Fibroblast of skin of left quadriceps (primary cell): ENCODE measurements at places on chromosomes 13 and 19.

- DNase-seq: no peak
These were observed 12.6 kb downstream of the ABCA7 start for GRCh38 chr19:1052349-1052975.

DNA sequence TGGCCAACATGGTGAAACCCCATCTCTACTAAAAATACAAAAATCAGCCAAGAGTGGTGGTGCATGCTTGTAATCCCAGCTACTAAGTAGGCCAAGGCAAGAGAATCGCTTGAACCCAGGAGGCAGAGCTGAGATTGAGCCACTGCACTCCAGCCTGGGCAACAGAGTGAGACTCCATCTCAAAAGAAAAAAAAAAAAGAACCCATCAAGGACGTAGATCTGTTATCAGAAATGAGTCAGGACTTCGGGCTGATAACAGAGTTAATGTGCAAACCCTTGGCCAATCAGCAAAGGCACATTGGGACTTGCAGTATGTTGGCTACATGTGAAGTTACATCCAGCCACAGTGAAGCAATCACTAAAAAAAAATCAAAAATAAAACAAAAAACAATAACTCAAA is 4.8 kb upstream of the LGALS7B start:
- DNase-seq: no peak

GRCh38 chr13:30587739-30588138 is 30.0 kb upstream of the USPL1 start:
- DNase-seq: no peak

- no peak for DNase-seq
These were observed 4.9 kb downstream of the THAP8 start for GRCh38 chr19:36049080-36049698.

DNA sequence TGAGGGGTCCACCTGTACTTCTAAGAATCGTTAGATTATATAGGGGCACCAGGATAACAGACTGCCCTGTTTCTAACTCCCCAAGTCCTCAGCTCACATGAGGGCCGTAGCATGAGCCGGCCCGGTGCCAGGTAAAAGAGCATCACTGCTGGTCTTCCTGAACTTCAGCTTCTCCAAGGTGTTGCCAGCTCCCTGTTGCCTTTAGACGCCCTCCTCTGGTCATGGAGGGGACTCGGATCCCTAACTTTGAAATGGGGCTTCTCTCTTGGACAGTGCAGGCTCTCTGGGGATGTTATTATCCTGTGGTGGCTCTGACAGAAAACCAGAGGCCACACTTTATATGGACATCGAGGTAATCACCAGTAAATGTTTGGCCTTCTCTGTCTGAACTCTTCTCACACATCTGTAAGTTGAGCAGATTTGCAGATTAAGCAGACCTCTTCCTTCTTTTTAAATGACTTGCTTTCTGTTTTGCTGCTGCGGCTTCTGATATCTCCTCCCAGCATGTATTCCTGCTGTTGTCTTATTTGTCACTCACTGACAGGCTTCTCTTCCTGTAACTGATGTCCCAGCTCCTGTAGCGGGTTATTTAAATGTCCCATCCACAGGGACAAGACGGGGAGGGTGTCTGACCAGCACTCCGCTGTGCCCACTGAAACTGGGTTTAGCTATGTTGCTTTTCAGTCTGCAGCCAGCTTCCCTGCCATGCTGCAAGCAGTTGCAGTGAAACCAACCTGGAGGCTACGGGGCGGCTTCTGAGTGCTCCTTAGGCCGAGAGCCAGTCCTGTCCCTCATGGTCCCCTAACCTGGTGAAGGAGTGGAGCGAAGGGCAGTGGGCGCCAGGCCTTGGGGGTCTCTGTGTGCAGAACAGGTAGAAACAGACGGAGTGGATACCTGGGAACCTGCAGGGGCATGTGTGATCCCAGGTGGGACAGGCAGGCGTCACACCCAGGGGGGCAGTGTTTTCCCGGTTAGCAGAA is 39.2 kb downstream of the TSSK6 start:
- DNase-seq: no peak

- no peak for DNase-seq
These were observed 5.1 kb upstream of the TGFBR3L start for GRCh38 chr19:7909471-7910067.

DNA sequence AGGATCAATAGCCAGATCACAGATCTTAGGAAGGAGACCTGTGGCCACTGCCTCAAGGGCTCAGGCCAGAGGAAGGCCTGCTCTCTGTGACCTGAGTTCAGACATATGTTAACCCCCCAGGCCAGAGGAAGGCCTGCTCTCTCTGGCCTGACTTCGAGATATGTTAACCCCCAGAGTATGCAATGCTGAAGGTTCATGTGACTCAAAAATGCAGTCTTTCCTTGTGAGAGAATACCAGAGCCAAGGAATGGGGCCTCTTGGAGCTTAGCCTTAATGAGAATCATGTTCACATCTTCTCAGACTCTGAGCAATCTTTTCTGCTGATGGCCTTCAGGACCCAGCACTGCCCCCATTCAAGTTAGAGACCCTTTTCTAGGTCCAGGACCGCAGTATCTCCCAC is 36.7 kb downstream of the MBNL2 start:
- no peak for DNase-seq

DNA sequence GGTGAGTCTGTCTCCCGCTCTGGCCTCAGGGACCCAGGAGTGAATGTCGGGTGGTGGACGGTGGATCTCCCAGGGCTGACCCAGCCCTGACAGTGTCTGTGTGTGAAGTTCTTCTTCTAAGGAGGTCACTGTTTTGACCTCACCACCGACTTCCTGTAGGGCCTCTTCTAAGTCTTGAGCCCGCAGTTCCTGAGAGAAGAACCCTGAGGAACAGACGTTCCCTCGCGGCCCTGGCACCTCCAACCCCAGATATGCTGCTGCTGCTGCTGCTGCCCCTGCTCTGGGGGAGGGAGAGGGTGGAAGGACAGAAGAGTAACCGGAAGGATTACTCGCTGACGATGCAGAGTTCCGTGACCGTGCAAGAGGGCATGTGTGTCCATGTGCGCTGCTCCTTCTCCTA is at the start of gene SIGLEC7:
TSS of gene SIGLEC7 (plus strand) at position 183 of the 400 bp plus-strand sequence. CDS start at position 252, 69 bp downstream.
- no peak for DNase-seq

- DNase-seq: no peak
These were observed 8.1 kb upstream of the FXYD3 start for GRCh38 chr19:35107545-35107944.

DNA sequence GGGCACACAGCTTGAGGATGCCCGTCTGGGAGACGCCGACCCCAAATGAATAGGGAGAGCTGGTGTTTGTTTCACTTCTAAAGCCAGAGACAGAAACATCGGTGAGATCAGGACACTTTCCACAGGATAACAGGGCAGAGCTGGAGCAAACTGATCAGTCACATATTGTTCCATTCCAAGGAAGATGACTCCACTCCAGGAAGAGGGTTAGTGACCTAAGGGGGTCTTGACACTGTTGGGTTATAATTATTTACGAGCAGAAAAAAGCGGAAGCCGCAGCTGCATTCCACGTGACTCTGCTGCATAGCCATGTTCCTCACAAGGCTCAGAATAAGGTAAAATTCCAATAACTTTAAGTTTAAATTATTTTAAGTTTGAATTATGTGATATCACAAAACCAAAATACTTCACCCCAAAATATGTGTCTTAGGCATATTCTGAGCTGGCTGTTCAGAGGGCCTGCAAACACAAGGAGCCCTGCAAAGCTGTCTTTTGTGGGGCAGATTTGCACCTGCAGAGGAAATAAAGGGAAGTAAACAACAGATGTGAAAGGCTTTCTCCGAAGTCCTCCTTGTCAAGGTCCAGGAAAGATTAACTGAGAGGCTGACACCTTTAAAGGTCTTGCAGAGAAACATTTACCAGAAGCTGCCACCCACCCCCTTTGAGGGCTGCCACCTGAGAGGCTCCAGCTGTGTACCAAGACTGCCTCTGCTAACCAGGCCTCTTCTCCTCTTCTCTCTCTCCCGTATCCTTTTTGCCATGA is 819.2 kb downstream of the UQCRFS1 start:
- no peak for DNase-seq

DNA sequence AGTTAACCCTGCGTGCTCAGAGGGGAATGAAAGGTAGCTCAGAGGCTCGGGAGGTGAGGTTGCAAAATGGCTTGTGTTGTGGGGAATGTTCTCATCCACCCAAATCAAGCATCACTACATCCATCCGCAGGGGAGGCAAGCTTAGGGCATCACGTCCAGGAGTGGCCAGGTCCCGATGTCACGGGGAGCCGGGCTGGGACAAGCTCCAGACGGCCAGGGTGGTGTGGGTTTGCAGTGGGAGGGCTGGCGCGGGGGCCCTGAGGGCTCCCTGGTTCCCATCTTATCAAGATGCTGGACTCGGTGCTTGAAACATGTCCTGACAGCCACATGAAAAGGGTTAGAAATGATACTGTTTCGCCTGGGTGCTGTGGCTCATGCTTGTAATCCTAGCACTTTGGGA is 25.8 kb downstream of the EPN1 start:
- no peak for DNase-seq

DNA sequence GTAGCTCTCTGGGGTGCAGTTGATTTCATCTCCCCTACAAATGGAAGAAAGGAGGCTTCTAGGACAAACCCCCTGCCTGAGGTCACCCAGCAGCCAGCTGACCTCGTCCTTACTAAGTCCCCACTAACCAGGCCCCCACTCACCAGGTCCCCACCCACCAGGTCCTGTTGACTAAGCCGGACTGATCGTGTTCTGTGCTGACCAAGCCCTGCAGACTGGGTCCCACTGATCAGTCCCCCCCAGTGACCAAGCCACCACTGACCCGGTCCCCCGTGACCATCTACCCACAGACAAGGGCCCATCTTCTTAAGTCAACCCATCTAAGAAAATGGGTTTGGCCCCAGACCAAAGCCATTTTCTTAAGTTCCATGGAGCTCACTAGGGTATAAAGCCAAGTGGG is 36.8 kb upstream of the TPM4 start:
- DNase-seq: no peak
